ENCODE measurements at places on chromosomes 16 and 17.

DNA sequence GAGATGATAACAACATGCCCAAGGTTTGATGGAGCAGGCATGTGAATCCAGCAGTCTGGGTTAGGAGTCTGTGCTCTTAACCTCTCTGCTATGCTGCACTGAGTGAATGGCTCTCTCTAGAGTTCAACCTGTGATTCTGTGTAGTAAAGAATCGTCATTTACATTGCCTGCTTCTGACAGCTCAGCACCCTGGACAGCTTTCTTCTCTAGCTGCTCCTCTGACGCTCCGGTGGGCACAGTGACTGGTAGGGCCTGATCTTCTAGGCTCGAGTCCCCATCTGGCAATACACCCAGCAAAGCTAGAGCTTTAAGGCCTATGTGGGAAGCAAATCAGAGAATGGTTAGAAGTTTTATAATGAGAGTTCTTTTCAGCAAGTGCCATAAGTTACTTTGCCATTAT, 85.3 kb upstream of the ATP2A3 start:
- ATAC-seq: no peak

- ATAC-seq: no peak
Measured at GRCh38 chr17:54623746-54624145, 276.9 kb upstream of the TOM1L1 start.

DNA sequence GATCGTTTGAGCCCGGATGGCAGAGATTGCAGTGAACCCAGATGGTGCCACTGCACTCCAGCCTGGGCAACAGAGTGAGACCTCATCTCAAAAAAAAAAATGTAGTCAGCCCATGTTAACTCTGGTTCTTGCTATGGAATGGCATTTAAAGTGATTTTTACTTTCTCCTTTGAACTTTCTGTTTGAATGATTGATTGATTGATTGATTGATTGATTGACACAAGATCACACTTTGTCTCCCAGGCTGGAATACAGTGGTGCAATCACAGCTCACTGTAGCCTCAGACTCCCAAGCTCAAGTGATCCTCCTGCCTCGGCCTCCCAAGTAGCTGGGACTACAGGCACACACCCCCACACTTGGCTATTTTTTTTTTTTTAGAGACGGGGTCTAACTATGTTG, 17.0 kb downstream of the SMTNL2 start:
- no peak for ATAC-seq

GRCh38 chr17:17440010-17440843, 36.6 kb upstream of the MED9 start:
- peak; percentile 69 for ATAC-seq

DNA sequence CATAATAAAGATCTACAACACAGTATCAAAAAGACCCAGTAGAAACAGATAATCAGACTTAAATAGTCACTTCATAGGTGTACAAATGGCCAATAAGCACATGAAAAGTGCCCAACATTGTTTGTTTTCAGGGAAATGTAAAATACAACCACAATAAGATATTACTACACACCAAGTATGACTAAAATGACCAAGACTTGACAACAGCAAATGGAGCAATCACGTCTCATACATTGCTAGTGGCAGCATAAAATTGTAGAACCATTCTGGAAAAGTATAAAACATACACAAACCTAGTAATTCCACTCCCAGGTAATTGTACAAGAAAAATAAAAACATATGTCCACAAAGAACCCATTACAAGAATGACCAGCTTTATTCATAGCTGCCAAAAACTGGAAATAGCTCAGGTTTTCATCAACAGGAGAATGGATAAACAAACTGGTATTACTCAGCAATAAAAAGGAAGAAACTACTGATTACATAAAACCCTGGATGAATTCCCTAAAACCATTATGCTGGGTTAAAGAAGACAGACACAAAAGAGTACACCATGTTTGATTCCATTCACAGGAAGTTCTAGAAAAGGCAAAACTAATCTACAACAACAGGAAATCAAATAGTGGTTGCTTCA, 85.6 kb downstream of the TTC19 start:
- no peak for ATAC-seq

DNA sequence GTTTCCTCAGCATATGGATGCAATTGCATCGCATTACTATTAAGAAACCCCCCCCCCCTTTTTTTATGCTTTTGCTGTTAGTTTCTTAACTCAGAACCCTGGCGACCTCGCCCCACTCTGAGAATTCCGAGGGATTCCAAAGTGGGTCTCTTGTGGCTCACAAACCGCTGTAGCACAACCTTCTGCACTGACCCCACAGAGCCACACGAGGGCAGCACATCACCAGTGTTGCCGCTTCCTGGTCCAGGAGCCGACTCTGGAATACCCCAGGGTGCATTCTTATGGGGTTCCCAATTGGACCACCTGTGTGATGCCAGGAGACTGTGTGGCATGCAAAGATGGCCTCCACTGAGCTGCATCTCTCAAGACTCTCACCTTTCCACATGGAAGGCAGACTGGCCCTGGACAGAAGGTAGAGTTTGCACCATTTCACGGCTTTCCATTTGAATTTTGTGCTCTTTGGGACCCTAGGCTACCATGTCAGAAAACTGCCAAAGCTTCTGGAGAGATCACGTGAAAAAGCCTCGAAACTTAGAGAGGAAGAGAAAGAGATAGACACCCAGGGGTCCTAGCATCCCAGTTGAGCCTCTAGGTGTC, 432.7 kb upstream of the ASIC2 start:
- ATAC-seq: no peak

DNA sequence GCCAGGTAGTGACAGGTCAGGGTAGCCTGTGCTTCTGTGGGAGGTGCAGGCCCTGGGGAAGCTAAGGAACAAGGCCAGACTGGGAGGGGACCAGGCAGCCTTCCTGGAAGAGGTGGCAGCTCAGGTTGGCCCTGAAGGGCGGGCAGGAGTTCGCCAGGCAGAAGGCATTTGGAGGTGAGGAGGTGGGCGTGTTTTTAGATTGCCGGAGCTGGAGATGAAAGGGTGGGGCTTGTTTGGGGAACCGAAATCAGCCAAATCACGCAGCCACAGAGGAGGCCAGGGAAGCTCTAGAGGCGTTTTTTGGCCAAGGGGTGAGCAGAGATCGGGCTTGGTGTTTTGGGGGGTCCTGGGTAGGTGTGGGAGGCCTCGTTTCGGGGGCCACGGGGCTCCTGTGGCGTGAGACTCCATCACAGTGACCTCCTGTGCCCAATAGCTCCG, 7.6 kb downstream of the ADCY7 start:
- peak; percentile 14 for ATAC-seq

DNA sequence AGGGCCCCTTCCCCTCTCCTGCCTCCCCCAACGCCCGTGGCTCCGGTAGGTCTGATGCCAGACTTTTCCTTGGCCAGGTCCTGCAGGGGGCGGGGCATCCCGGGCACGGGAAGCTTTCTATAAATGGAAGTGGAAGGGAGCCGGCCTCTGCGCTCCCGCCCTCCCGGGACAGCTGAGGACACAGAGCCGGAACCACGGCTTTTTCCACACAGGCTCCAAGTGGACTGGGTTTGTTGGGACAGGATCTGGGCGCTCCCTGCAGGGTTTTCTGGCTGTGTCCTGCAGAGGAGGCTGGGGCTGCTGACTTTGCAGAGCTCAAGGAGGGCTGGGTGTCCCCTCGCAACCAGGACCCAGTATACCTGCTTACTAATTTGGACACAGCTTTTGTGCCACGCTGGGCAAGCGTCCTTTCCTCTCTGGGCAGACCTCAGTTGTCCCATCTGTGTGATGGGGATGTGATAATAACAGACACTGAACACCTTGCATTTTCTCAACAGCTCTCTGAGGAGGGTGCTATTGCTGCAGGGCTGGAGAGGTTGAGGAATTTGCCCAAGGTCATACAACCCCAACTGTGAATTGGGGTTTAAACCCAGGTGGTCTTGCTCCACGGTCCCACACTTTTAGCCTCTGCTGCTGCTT, 1.8 kb downstream of the TNS4 start:
- no peak for ATAC-seq

DNA sequence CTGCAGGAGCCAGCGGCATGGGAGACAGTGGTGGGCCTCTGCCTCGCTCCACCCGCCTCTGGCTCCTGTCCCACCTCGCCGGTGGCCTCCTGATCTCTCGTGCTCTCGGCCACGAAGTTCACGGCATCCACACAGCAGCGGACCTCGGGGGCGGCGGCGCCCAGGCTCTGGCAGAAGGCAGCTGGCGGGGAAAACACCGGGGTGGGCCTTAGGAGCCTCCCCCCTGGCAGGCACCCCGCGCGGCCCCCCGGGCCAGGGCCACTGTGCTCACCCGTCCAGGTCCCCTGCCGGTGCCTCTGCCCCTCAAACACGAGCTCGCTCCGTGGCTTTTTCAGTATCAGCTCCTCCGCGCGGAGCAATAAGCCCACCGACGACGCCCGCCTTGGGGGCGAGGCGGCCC, 409 bp upstream of the C17orf107 start:
- no peak for ATAC-seq

GRCh38 chr16:78574571-78574970, 475.1 kb downstream of the WWOX start:
- no peak for ATAC-seq
